Immature natural killer cell (primary cell): ENCODE measurements at places on chromosomes 4 and X. TPM values are rescaled to one million over a fixed set of nuclear protein-coding genes. Genes with fewer than 3 reads are reported as not detected.

DNA sequence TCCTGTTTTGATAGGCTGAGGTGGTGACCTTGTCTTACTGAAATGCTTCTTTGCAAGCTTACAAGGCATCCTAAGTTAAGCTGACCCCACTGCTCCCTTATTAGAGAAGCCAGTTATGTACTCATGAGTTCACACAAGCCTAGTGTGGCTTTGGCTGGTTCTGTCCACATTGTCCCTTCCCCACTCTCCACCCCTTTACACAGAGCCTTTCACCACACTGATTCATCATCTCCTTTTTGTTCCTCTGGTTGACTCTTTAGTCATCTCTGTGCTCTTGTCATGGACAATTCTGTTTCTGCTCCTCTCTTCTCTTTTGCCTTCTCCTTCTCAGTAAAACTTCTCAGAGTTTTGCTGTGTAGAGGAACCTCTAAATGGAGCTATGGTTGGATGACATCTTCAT is 4.9 kb downstream of the CHRNA9 start:
- no peak overlapping the region for H3K27ac ChIP-seq
- H3K4me1 ChIP-seq = no peaks in the 10 kb centered on the region
- peaks cover 8% of the 10 kb centered on the region for H3K36me3 ChIP-seq
- H3K4me3 ChIP-seq = no peak overlapping the region

Gene TMSB15B
- 10.7 TPM for polyA plus RNA-seq

DNA sequence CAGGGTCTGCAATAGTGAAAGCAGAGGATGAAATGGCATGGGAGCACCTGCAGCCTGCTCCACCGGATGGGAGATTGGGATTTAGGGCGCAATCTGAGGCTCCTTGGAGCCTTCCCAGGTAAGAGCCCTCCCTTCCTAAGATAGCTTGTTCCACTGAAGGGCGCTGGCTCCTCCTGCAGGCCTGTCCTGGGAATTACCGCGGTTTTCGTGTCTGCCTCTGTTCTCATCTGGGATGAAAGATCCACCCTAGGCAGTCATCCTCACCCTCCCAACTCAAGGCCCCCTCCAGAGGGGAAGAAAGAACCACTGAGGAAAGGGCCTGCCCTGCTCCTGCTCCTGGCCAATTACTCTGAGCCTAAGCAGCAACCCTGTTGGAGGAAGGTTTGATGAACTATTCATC is 547.5 kb downstream of the SMARCA1 start:
- no peaks in the 10 kb centered on the region for H3K4me1 ChIP-seq
- H3K27me3 ChIP-seq = no peaks in the 10 kb centered on the region
- H3K4me3 ChIP-seq = no peak overlapping the region
- DNase-seq = no peak

GRCh38 chr4:95153182-95153581 is 395.4 kb downstream of the BMPR1B start:
- H3K4me3 ChIP-seq = no peak overlapping the region
- H3K4me1 ChIP-seq = peaks cover 16% of the 10 kb centered on the region
- DNase-seq = no peak
- H3K27me3 ChIP-seq = peaks cover 8% of the 10 kb centered on the region
- no peak overlapping the region for H3K27ac ChIP-seq
- no peaks in the 10 kb centered on the region for H3K36me3 ChIP-seq

- peaks cover 2% of the 10 kb centered on the region for H3K27me3 ChIP-seq
- no peaks in the 10 kb centered on the region for H3K4me1 ChIP-seq
- no peaks in the 10 kb centered on the region for H3K36me3 ChIP-seq
- H3K4me3 ChIP-seq = no peak overlapping the region
Observed at GRCh38 chr4:114945616-114946015, 167.8 kb downstream of the NDST4 start.

GRCh38 chr4:8594097-8595038 is 1.8 kb downstream of the CPZ start:
- H3K27ac ChIP-seq = no peak overlapping the region
- H3K4me3 ChIP-seq = no peak overlapping the region
- no peak for DNase-seq
- H3K27me3 ChIP-seq = peaks cover 11% of the 10 kb centered on the region
- no peaks in the 10 kb centered on the region for H3K4me1 ChIP-seq

GRCh38 chrX:72467135-72467534 is 105.5 kb downstream of the HDAC8 start:
- no peaks in the 10 kb centered on the region for H3K27me3 ChIP-seq
- DNase-seq = no peak
- H3K4me1 ChIP-seq = no peaks in the 10 kb centered on the region
- H3K4me3 ChIP-seq = no peak overlapping the region
- no peaks in the 10 kb centered on the region for H3K36me3 ChIP-seq

DNA sequence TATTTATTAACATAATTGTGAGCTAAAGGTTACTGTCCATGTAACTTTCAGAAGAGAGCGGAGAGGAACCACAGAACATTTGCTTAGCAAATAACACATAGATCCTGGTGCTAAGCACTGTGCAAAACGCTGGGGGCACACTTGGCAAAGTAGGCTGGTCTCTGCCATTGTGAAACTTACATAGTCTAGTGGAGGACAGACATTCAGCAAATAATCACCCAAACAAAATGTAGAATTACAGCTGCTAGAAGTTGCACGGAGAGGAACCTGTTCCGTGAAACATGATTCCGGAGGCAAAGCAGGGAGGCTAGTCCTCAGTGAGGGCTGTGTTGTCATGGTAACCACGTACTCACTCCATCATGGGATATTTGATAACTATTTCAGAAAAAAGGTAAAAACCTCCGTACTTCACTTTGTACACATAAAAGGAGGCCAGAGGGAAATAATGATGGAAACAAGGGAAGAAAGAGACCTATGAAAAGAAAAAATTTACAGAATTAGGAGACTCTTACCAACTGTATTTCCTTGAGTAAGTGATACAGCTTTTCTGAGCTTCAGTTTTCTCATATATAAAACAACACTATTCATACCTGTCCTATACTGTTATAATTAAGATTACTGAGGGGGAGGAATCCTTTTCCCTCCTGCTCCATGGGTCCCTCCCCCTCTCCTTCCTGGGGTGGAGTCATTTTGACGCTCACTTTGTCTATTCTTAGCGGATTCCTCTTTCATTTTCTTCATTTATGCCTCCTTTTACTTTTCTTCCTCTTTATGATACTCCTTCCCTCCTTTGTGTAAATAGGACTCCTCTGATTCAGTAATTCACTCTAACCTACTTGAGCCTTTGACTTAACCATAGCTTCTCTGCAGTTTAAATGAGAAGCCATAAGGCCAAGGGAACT is 825 bp upstream of the RASGEF1B start:
- no peak for DNase-seq
- H3K4me3 ChIP-seq = peak overlapping the region; percentile 96
- H3K27me3 ChIP-seq = peaks cover 24% of the 10 kb centered on the region
- peaks cover 43% of the 10 kb centered on the region for H3K4me1 ChIP-seq
- peak overlapping the region; percentile 99 for H3K27ac ChIP-seq

Gene NOP14
- 1.3 TPM for polyA plus RNA-seq

DNA sequence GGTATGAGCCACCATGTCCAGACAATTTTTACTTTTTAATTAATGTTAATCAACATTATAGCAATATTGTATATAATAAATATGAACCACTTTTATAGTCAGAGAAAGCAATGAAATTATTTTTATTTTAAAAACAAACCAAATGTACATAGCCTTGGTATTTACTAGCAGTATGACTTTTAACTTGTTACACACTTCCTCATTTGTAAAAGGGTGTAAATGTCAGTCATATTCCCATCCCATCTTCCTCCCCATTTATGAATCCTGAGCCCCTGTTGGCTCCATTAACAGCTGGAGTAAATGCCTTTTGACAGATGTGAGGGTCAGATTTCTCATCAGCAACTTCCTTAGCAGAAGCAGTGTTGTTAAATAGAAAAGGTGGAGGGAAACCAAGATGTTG is 179.6 kb upstream of the SPRY1 start:
- H3K36me3 ChIP-seq = no peaks in the 10 kb centered on the region
- no peak for DNase-seq

Gene GPAT3
- 0.56 TPM for polyA plus RNA-seq

Gene SPINK2
- 17.0 TPM for polyA plus RNA-seq

Gene ZDHHC15
- polyA plus RNA-seq = not detected

DNA sequence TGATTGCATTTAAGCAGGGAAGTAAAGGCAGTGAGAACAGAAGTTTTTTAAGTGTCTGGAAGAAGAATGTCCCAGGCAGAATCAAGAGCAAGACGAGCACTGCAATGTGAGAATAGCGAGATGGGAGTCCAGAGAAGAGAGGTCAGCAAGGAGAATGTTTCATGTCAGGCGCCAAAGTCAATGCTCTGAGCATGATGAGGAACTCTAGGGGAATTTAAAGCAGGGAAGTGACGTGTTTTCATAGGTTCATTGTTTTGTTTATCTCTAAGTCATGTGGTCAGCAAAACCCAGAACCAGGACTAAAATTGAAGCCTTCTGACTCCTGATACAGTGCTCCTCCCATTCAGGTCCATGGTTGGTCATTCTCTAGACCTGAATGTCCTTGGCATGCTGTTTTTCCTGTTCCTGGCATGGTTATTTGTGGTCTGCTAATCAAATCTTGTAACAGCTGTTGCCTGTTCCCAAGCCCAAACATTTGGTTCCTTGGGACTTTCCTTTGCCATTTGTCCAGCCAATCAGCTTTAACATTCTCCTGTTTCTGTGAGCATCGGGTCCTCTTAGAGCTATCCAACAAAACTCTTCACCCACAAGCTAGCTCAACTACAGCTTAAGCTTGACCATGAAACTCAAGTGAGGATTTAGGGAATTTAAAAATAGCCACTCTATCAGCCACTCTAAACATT is 37.7 kb downstream of the PTCHD1 start:
- H3K27me3 ChIP-seq = no peaks in the 10 kb centered on the region
- H3K27ac ChIP-seq = no peak overlapping the region
- DNase-seq = no peak
- H3K36me3 ChIP-seq = no peaks in the 10 kb centered on the region
- no peak overlapping the region for H3K4me3 ChIP-seq

- no peaks in the 10 kb centered on the region for H3K36me3 ChIP-seq
- H3K27ac ChIP-seq = no peak overlapping the region
- no peak for DNase-seq
- H3K4me1 ChIP-seq = no peaks in the 10 kb centered on the region
- H3K27me3 ChIP-seq = peaks cover 5% of the 10 kb centered on the region
- no peak overlapping the region for H3K4me3 ChIP-seq
Observed at GRCh38 chrX:21700967-21701366, 42.8 kb upstream of the KLHL34 start.

Gene XAGE2
- not detected for polyA plus RNA-seq

DNA sequence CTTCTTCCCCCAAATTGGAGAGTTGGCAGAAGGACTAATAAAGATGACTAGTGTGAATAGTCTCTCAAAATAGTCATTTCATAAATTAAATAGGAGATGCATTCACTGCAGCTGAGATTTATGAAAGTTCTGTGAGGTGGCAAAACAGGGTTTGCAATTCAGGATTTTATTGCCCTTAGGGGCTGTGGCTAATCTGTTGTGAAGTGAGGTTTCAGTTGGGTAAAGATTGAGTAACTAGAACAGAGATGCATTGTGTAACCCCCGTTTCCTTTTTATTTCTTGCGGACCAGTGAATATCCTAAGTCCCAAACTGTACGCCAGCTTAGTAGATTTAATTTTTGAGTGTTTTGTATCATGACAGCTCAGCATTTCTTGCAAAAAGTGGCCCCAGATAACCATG is 16.2 kb upstream of the SCRG1 start:
- no peak overlapping the region for H3K27ac ChIP-seq
- no peak overlapping the region for H3K4me3 ChIP-seq
- H3K36me3 ChIP-seq = no peaks in the 10 kb centered on the region
- no peaks in the 10 kb centered on the region for H3K4me1 ChIP-seq
- no peak for DNase-seq
- H3K27me3 ChIP-seq = peaks cover 4% of the 10 kb centered on the region

Gene CLIC2
- 1.3 TPM for polyA plus RNA-seq

DNA sequence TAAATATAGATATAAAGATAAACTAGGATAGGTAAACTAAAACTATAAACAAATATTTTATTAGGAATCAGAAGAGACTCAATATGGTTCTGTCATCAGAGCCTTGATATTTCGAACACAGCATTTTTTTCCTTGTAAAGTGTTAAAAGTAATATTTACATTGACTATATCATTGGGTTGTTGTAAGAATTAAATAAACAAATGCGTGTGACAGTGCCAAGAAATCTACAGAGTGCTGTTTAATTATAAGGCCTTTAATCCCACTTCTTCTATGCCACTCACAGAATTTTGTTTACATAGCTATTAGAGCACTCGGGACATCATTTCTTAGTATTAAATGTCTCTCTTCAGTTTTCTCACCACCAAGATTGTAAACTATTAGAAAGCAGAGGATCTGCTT is 807.4 kb downstream of the FSTL5 start:
- no peaks in the 10 kb centered on the region for H3K27me3 ChIP-seq
- H3K36me3 ChIP-seq = no peaks in the 10 kb centered on the region
- DNase-seq = no peak
- no peak overlapping the region for H3K4me3 ChIP-seq
- no peaks in the 10 kb centered on the region for H3K4me1 ChIP-seq

Gene GRPR
- polyA plus RNA-seq = not detected

- no peaks in the 10 kb centered on the region for H3K27me3 ChIP-seq
- DNase-seq = peak; percentile 39
- H3K36me3 ChIP-seq = no peaks in the 10 kb centered on the region
- H3K4me1 ChIP-seq = no peaks in the 10 kb centered on the region
- H3K27ac ChIP-seq = no peak overlapping the region
Observed at GRCh38 chrX:109890910-109891502, 111.9 kb upstream of the TMEM164 start.

GRCh38 chrX:2500803-2501558 is at the start of the genes DHRSX and ZBED1:
DHRSX (minus strand) TSS chrX:2500976; CDS start chrX:2500925, 51 bp downstream.
ZBED1 (minus strand) TSS chrX:2500976; CDS start chrX:2490719, 10,257 bp downstream.
- peak; percentile 61 for DNase-seq
- peak within 1 kb of the TSS; percentile 86 for H3K27ac ChIP-seq

Gene GAGE12F
- not detected for polyA plus RNA-seq

Gene NAT8L
- polyA plus RNA-seq = not detected

DNA sequence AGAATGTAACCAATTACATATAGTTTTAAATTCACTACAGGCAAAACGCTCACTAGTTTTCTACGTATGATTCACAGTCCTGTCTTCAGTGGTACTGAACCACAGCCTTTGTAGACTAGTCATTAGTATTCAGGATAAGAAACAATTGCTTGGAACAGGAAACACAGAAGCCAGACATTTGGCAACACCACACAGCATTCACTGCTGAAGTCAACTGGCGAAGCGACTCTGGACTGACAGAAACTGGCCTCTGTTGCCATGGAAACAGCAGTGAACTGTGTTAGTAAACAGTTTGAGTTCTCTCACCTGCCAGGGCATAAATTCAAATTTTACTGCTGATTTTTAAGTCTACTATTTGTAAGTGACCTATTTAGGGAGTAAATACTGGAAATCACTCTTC is 57.6 kb downstream of the MAPK10 start:
- H3K4me1 ChIP-seq = no peaks in the 10 kb centered on the region
- H3K27ac ChIP-seq = no peak overlapping the region
- H3K4me3 ChIP-seq = no peak overlapping the region
- H3K27me3 ChIP-seq = peaks cover 2% of the 10 kb centered on the region

- DNase-seq = no peak
- H3K36me3 ChIP-seq = no peaks in the 10 kb centered on the region
- H3K27ac ChIP-seq = no peak overlapping the region
Observed at GRCh38 chr4:187065396-187065795, 341.7 kb upstream of the FAT1 start.
